ENCODE measurements at places on chromosomes 3 and 15.

- no peak for DNase-seq
Observed at GRCh38 chr3:65723011-65723410, 315.7 kb downstream of the MAGI1 start.

DNA sequence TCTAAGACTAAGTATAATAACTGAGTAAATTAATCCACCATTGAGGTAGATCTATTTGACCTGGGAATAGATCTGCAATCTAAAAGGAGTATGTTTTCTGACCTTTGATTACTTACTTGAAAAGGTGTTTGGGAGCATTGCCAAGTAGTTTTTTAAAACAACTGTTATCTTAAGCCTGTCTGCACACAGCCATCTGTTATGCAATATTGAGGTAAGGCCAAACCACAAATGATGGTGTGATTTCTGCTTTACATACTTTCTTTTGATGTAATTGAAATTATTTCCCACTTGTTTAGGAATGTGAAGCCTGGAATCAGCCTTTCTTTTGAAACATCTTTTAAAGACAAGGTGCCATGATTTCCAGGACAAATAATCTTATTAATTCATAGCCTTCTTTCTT is 274.0 kb downstream of the BBX start:
- DNase-seq, result no peak

DNA sequence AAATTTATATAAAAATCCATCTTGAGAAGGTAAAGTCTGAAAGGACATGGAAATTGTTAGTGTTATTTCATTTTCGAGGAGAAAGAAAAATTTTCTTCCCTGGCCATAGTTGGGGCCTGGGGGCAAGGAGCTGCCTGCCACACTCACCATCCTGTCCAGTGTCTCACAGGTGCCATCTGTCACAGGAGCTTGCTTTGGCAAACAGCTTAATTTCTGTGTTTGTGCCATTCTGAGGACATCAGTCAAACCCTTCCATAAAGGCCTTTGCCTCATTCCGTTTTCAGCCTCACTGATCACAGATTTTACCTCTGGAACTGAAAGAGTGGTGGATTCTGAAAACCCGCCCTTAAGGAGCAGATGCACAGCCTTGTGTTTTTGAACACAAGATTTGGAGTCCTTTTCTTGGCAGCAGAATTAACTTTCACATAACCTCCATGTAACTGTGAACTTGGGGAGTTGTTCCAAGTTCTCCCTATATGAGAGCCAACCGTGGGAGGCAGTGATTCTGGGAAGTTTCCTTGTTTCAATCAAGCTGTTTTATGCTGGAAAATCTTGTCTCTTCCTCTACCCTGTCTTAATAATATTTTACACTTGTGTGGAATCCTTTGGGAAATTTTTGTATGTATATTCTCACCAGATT is 254.7 kb downstream of the CACNA2D3 start:
- no peak for DNase-seq

GRCh38 chr15:51924156-51925068 is 47.2 kb downstream of the LEO1 start:
- no peak for DNase-seq

GRCh38 chr15:92159906-92160841 is 233.5 kb upstream of the ST8SIA2 start:
- DNase-seq, result no peak

GRCh38 chr15:50135031-50135551 is 16.1 kb upstream of the ATP8B4 start:
- no peak for DNase-seq
